ENCODE measurements at places on chromosomes 11 and 22.

DNA sequence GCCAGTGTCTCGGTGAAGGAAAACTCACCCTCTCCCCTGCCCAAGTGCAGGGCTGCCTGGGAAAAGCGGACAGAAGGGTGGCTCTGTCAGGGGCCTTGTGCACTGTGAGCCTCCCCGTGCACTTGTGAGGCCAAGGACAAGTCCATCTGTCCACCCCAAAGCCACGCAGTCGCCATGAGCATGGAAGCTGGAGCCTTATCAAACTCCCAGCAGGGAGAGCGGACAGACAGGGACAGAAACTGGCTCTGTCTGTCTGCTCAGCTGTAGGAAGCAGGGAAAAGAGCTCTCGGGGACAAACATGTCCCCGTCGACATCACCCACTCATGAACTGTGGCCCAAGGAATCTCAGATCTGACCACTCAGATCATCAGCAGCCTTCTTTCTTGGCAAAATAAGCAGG lies 1385.4 kb downstream of the TBC1D22A start:
- DNase-seq = no peak

DNA sequence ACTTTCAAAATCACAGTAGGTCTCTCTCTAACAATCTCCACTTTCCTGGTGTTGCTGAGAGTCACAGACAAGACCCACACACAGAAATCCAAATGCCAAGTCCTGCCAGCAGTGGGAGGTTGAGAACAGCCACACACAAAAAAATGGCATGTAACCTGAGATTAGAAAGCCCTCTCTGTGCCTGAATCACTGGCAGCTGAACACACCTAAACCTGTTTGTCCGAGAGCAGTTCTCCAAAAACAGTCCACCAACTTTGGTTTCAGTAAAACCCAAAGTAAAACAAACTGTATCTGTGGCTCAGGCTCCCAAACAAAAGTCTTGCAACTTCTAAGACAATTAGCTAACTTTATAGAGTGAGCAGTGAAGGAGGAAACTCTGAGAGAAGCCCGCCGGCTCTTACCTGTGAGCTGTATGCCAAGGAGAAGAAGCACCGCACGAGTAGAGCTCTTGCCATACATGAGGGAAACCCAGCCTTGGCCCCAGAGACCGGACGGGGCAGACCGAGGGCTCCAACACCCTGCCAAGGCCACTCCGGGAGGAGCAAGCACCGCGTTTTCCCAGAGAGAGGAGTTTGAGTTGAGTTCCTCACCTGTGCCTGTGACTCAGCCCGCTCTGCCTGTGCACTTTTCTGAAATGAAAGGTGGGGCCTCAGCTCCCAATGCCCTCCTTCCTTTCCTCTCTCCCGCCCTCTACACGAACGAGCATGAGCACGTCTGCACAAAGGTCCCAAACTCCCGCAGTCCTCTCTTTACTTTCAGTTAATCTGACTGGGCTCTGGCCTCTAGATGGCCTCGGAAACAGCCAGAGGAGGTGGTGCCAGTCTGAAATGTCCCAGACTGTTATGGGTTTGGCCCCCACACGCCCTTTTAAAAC lies at the start of gene MPZL2:
Gene MPZL2, minus strand, starts transcription at position 603 of the 874 bp plus-strand sequence. Its CDS starts 144 bp downstream, at position 459.
- peak; percentile 27 for DNase-seq

DNA sequence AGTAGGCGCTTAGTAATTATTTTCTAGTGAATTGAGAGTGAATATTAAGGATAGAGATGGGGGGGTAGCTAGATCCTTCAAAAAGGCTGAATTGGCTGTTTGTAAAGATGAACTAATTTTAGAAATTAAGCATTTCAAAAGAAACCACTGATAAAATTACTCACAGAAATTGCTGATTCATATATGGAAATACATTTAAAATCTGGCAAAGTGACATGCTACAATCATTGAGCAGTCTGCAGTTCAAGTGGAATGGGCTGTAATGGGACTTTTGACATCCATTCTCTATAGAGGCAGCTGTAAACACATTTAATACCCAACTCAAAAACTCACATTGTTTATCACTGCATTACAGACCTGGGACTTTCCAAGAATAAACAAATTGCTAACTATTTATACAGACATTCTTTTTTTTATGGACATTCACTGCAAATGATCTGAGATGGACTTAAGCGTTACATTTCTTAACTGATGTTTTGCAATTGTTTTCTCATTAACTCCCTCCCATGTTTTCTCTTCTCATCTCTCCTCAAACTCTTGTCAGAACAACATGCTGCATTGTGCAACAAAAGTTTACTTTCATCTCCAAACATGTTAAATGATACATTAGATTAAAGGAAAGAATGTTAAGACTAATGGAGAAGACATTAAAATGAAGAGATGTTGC lies 42.1 kb upstream of the MMP7 start:
- no peak for DNase-seq

DNA sequence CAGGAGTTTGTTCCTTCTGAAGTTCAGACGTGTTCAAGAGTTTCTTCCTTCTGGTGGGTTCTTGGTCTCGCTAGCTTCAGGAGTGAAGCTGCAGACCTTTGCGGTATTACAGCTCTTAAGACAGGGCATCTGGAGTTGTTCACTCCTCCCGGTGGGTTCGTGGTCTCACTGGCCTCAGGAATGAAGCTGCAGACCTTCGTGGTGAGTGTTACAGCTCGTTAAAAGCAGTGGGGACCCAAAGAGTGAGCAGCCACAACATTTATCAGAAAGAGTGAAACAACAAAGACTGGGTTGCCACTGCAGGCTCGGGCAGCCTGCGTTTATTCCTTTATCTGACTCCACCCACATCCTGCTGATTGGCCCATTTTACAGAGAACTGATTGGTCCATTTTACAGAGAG lies 373.1 kb downstream of the ETS1 start:
- no peak for DNase-seq

- DNase-seq = no peak
These were observed 16.8 kb upstream of the LDLRAD3 start for GRCh38 chr11:35927104-35927503.

- no peak for DNase-seq
These were observed 33.8 kb upstream of the FBLN1 start for GRCh38 chr22:45468872-45469271.

DNA sequence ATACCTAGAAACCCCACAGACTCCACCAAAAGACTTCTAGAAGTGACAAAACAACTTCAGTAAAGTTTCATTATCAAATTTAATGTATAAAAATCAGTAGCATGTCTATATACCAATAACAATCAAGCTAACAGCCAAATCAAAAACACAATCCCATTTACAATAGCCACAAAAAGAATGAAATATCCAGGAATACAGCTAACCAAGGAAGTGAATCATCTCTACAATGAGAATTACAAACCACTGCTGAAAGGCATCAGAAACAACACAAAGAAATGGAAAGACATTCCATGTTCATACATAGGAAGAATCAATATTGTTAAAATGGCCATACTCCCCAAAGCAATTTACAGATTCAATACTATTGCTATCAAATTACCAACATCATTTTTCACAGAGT lies 46.0 kb downstream of the PRCP start:
- DNase-seq = no peak

DNA sequence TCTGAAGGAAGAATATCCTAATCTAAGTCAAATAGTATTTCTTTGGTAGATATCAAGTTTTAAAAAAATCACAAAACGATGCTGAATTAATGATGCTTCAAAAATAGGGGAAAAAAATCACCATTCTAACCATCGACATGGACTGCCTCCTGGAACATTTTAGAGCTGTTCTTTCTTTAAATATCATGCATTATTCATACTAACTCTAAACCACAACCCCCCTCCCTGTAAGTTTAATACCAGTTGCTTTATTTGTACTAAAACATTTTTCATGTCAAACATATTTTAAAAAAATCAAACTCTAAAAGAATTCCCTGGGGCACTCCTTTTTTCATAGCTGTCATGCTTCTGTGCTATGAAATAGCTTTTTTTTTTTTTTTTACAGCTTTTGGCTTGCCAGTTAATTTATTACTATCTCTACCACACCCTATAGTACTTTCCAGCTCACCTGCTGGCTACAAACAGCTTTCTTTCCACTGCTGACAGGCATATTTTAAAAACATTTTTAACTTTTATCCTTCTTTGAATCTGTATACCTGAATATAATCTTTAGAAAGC lies 256.9 kb downstream of the SOX6 start:
- peak; percentile 81 for DNase-seq

DNA sequence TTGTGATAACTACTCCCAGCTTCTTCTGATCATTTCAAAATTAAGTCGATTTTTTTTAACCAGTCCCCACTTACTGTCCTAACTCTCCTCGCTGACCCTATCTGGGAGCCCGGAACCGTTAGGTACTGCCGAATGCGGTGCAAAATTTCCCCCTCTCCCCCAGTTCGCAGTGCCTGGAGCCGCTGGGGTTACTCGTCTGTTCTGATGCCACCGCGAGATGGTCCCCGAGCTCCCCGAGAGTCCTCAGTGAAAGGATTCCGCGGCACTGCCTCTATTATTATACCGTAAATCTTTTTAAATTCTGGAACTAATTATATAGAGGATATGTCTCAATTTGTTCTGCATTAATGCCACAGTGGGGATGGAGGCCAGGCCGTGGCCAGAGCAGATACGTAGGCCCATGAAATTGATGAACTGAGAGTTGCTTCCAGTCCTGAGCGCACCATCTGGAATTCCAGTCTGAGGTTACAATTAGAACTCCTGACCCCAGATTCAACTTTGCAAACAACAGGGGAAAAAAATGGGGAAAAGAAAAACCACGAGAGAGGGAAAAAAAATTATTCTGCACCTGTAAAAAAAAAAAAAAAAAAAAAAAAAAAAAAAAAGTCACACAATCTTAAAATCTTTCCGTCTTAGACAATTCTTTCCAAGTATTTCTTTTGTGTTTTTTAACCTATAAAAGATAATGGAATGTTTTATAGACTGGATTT lies 4.3 kb upstream of the WT1 start:
- DNase-seq = no peak

GRCh38 chr22:32341122-32341740 lies 16.4 kb upstream of the RFPL3 start:
- no peak for DNase-seq

GRCh38 chr11:70901951-70902521 lies 350.3 kb downstream of the SHANK2 start:
- DNase-seq = no peak

GRCh38 chr11:70437111-70437784 lies 38.9 kb downstream of the CTTN start:
- DNase-seq = no peak

GRCh38 chr11:11622340-11622706 lies 518 bp upstream of the GALNT18 start:
- no peak for DNase-seq

- no peak for DNase-seq
These were observed 69.2 kb downstream of the PACSIN2 start for GRCh38 chr22:42945736-42946135.

GRCh38 chr11:86141727-86142126 lies 72.8 kb upstream of the PICALM start:
- no peak for DNase-seq

DNA sequence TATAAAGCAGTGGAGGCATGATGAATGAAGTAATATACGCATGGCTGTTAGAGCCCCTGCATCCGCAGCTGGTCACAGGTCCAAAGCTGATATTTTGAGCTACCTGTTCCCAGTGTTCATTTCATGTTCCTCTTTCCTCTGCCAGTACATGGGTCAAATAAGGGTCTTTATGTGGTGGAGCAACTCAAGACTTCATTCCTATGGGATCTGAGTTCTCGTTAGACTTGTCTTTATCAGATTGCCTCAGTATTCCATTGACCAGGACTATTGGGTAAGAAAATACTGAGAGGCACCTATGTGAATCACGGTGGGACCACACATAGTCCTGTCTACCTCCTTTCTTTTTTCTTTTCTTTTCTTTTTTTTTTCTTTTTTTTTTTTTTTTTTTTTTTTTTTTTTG lies 25.2 kb downstream of the NCF4 start:
- DNase-seq = no peak

GRCh38 chr11:65126624-65127274 lies 4.6 kb downstream of the MRPL49 start:
- no peak for DNase-seq

- DNase-seq = no peak
These were observed 102.7 kb upstream of the OR9Q1 start for GRCh38 chr11:57920971-57921370.

DNA sequence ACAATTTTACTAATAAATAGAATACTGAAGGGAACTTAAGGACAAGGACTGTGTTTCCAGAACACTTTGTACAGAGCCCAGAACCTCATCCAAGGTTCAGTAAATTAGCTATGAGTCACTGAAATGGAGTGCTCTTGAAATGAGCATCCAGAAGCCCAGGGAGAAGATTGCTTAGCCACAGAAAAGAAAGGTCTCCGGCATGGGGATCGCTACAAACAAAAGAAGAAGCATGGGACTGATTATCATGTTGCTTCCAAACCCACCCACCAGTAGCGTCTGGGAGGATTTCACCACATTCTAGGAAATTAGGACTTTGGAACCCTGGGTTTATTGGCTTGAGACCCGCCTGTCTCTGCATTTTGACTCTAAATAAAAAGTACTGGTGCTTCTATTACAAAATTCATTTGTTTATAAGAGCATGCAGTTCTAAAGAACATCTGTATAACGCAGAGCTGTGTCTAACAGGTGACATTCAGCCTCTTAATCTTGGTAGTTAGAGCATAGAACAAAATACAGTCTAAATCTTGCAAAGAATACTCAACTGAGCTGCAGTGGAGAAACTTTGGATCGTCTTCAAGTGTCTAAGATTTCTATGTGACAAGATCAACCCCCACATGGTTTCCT lies 35.9 kb upstream of the SESN3 start:
- no peak for DNase-seq

- DNase-seq = no peak
These were observed 9.9 kb upstream of the POLDIP3 start for GRCh38 chr22:42624551-42625106.

GRCh38 chr22:49487950-49488349 lies 339.7 kb downstream of the BRD1 start:
- DNase-seq = no peak

DNA sequence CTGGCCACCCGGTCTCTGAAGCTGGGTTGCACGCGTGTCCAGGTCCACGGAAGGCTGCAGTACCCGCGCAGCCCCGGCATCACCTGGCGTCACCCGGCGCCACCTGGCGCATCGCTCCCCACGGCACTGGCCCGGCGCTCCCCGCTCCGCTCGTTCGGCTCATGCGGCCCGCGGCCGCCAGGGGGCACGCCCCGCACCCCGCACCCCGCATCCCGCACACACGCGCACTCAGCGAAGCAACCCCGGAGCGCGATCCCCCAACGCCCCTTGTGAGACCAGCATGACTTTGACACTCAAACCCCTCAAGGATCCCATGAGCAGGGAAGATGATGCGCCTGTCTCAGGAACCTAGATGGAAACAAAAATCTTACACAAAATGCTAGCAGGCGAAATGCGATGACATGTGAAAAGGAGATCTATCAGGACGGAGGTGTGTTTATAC lies 11.9 kb downstream of the B3GNT6 start:
- peak; percentile 26 for DNase-seq

GRCh38 chr11:587978-588380 lies 11.7 kb downstream of the PHRF1 start:
- DNase-seq = no peak

DNA sequence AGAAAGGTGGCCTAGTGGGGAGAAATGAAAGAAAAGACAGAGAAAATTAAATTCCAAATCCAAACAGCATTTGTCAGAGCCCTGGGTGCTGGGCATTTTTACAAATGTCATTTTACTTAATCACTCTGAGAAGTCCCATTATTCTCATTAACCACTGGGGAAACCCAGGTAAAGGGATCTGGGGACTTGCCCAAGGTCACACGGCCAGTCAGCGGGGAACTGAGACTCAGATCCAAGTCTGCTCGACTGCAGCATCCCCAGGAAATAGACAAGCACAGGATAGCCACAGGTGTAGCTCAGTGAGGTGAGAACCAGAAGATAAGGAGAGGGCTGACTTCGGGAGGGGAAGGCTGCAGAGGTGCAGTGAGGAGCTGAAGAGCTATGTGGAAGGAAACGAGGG lies 7.9 kb downstream of the NRXN2 start:
- no peak for DNase-seq
